ENCODE measurements at places on chromosomes 7 and 10.

- no peak for DNase-seq
Measured at GRCh38 chr7:23418046-23418445, 52.2 kb downstream of the IGF2BP3 start.

GRCh38 chr10:23884670-23885069 is 324.3 kb upstream of the KIAA1217 start:
- DNase-seq, result no peak

- DNase-seq, result no peak
Measured at GRCh38 chr7:148116195-148116594, 474.4 kb upstream of the C7orf33 start.

DNA sequence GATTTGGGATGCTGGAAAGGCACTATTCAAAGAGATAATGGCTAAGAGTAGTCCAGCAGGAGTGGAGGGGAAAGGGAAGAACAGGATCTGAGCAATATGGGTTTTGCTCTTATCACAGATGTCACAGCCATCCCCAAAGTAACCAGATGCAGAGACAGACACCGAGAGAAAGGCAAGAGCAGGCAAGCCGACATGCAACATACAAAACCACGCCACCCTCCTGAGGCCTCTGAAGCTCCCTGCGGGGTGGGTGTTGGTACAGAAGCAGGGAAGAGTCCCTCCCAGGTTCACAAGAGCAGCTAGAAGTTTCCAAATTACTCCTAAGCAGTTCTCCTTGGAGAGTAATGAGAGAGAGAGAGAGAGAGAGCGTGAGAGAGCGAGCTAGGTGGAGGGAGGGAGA is 10.8 kb upstream of the C10orf53 start:
- no peak for DNase-seq

- DNase-seq, result peak; percentile 26
Measured at GRCh38 chr10:27998178-27998953, 513 bp downstream of the ODAD2 start.

GRCh38 chr7:78953726-78954363 is 499.6 kb downstream of the MAGI2 start:
- no peak for DNase-seq

- no peak for DNase-seq
Measured at GRCh38 chr7:28815928-28816373, 142.2 kb downstream of the TRIL start.

DNA sequence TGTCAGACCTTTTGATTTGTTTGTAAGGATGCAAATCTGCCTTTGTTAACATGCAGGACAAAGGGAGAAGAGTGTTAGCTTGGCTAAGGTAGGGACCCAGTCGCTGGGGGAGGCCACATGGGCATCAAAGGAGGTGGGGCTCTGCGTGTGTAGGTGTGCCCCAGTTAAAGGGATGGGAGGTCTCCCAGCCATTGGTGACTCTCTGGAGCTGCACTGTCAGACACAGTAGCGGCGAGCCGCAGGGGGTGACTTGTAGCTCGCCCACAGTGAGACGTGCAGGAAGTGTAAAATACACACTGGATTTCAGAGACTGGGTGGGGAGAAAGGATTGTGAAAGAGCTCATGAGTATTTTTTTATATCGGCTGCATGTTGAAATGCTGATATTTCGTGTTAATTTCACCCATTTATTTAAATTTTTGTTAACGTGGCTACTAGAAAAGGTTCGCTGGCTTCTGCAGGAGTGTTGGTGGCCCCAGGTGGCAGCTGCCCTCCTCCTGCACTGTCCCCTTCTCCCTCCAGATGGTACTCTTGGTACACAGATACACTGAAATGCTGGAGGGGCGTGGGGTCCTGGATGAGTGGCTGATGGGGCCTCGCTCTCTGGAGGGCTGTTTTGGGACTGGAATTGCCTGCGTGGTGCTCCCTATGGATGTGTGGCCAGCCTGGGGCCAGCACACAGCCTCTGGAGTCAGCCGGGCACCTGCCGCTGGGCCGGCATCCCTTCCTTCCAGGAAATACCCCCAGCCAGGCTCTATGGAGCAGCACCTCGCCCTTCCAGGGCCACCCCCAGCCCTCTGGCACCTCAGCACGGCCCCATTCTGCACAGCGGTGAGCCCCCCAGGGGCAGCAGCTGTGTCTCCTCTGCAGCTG is 59.2 kb downstream of the LHPP start:
- DNase-seq, result no peak

DNA sequence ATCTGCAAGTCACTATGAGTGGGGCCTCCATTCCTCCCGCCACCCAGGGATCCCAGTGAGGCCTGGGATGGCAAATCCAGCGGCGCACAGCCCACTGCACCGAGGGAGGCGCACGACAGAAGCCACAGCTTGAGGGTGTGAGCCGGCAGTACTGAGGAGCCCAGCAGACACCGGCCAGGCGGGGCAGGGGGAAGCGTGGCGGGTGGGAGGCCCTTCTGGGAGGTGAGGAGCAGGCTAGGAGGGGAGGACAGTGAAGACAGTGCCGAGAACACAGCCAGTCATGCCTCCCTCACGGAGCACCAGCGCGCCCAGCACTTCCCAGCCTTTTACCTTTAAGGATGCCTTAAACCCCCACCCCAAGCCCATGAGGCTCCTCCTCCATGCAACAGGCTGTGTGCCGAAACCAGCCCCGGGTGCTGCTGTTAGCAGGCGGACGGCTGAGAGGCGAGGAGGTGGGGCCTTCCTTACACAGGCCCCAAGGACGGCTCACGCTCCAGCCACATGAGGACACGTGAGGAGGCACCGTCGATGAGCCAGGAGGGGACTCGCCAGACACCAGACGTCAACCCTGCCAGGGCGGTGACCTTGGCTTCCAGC is 258.5 kb downstream of the PTPRN2 start:
- no peak for DNase-seq

DNA sequence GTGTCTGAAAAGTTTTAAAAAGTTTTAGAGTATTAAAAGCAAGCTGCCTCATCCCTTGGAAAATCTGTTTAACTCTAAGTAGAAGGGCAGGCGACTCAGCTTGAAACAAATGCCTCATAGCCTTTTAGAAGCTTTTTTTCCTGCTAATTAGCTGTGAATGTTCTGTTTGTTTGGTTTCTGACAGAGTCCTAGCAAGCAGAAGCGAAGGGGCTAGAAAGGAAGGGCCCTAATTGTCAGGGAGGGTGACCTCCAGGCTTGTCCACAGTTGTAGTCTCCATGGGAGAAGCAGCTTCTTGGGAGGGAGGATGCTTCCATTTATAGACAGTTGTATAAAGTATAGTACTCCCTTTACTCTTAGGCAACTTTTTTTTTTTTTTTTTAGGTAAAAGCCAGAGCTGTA is 90.9 kb downstream of the DNAJC1 start:
- no peak for DNase-seq

GRCh38 chr7:108596560-108596959 is 26.9 kb downstream of the DNAJB9 start:
- DNase-seq, result no peak

DNA sequence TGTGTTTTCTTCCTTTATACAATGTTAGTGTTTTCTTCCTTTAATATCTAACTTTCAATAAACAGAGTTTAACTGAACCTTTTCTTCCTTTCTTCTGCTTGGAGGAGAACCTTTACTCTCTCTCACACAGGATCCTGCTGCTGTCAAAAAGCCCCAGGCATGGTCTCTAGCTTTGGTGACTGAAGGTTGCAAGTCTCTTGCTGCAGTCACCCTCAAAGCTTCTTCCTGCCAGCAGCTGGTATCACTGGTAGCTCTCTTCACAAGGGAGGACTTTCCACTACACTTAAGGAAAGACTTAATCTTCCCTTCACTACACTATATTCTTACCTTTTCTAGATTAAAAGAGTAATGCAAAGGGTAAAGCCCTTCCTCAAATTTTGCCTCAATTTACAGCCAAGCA is 153.4 kb downstream of the SGMS1 start:
- DNase-seq, result no peak

DNA sequence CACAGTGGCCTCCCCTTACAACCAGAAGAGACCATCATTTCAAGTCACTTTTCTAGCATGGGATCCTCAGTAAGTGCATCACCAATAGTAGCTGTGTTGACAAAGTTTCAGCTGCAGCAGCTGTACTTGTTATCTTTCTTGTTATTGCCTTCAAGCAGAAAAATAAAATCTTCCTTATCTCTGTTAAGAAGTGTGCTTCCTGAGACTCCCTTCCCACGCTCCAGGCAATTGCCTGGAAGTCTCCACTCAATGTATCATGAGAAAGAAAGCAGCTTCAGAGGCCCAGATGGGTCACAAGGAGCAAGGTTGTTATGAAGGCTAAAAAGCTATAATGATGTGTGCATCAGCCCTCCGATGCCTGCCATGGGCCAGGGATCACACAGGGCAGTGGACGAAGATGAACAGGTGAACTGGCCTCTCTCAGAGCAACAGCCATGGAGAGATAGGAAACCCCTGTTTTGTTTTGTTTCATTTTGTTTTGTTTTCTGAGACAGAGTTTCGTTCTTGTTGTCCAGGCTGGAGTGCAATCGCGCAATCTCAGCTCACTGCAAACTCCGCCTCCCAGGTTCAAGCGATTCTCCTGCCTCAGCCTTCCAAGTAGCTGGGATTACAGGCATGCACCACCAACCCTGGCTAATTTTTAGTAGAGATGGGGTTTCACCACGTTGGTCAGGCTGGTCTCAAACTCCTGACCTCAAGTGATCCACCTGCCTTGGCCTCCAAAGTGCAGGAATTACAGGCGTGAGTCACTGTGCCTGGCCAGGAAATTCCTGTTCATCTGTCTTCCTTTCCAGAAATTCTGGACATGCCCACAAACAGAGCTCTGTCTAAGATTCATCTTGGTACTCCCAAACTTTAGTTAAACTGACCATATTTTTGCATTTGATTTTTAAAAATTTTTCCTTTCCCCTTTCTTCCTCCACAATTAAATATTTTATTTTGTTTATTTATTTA is 340.5 kb downstream of the TNS3 start:
- DNase-seq, result no peak

DNA sequence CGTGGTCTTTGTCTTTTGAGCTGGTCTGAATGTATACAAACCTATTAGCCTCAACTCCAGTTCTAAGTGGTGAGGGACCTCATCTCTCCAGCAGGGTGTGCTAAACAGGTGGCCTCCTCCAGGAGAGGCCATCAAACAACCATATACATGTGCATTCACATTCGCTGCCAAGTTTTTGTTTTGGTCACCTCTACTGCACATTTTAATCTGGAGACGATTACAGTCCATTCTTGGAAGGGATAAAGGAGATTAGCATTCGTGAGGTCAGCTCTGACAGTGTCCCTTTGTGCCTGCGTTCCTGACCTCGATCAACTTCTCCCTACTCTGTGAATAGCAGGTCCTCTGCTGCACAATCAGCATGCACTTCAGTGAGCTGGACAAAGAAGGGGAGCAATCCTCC is 60.8 kb downstream of the RHOBTB1 start:
- no peak for DNase-seq

DNA sequence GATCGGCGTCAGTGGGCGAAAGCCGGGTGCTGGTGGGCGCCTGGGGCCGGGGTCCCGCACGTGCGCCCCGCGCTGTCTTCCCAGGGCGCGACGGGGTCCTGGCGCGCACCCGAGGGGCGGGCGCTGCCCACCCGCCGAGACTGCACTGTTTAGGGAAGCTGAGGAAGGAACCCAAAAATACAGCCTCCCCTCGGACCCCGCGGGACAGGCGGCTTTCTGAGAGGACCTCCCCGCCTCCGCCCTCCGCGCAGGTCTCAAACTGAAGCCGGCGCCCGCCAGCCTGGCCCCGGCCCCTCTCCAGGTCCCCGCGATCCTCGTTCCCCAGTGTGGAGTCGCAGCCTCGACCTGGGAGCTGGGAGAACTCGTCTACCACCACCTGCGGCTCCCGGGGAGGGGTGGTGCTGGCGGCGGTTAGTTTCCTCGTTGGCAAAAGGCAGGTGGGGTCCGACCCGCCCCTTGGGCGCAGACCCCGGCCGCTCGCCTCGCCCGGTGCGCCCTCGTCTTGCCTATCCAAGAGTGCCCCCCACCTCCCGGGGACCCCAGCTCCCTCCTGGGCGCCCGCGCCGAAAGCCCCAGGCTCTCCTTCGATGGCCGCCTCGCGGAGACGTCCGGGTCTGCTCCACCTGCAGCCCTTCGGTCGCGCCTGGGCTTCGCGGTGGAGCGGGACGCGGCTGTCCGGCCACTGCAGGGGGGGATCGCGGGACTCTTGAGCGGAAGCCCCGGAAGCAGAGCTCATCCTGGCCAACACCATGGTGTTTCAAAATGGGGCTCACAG is 1.1 kb downstream of the EGFR start:
- DNase-seq, result no peak

DNA sequence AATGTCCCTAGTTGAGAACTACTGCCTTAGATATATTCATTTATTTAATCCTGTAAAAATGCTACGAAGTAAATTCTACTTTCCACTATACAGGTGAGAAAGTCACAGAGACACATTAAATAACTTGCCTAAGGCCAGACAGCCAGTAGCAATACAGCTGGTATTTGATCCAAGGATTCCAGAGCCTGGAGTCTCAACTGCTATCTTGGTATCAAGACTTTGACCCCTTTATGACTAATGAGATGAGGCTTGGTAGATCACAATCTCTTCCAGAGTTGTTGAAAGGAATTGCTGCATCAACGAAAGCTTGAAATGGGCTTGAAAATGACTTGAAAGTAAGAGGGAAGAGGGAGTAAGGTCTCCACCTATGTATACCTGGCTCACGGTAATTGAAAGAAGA is 83.3 kb downstream of the ORC5 start:
- no peak for DNase-seq

GRCh38 chr7:1590476-1590875 is 20.6 kb upstream of the PSMG3 start:
- no peak for DNase-seq

DNA sequence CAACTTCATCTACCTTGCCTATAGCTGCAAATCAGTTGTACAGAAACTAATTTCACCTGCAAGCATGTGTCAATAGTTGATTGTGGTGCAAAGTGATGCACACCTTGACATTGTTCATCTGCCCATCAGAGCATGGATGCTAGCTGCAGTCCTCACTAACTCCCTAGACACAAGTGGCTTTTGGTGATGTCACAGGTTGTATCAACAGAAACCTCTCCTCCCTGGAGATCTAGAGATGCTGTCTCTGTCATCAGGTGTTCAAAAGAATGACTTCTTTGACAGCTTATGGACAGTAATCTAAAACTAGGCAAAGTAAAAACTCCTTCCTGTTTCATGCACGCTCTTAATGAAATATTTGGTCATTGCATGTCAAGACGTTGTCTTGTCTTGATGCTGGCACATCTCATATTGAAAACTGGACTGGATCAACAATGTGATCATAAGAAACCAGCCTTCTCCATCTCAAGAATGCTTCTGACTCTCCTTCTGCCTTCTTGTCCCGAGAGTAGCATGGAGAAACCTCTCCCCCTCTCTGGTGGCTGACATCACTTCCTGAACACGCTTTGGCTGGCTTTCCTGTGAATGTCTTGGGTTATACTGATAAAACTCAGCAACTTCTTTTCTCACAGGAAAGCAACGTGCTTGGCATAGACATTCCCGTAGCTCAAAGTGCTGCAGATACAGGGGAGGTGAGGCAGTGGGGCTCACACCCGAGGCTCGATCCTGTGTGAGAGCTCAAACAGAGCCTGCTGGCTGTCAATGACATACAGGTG is 176.2 kb upstream of the CDCA7L start:
- no peak for DNase-seq

DNA sequence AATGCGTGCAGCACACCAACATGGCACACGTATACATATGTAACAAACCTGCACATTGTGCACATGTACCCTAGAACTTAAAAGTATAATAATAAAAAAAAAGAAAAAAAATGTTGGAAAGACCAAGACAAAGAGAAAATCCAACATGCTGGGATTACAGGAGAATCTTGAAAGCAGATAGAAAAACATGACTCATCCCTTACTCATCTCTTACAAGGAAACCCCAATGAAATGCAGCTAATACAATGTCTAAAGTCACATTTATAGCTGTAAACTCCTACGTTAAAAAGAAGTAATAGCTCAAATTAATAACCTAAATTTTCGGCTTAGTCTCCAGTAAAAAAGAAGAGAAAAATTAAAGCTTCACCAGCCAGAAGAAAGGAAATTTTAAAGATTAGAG is 47.5 kb upstream of the DGKB start:
- no peak for DNase-seq

Measured in midbrain (tissue), 1 donor.